ENCODE measurements at places on chromosomes 5 and 9.

GRCh38 chr5:37248970-37249814 is at the start of gene CPLANE1:
TSS of gene CPLANE1 (minus strand) at chr5:37249376. CDS start at chr5:37247698, 1,678 bp downstream.
- DNase-seq: peak; percentile 88

DNA sequence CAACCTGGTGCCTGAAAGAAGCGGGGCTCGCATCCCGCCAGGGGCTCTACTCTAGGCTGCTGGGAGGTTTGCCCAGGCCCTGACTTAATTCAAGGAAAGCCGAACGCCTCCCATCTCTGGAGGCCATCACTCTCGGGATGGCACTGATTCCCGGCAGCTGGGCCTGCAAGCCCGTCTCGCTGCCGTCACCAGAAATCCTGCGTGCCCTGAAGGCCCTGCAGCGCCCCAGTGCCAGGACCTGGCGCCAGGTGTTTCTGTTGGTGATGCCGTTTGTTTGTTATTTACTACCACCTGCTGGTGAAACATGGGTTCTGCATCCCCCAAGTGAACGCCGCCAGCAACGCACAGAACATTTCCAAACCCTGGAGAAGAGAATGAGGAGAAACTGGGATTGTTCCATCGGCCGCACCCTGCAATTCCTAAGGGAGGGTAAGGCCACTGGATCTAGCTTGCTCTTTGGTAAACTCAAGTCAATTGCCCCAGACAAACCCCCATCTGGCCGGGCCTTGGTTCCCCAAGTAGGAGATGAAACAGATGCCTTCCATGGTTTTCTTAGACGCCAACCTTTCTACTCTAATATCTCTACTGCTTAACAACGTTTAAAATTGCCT is 77.9 kb downstream of the AK8 start:
- DNase-seq: peak; percentile 75

- DNase-seq: no peak
These were observed 259.3 kb upstream of the SLC30A5 start for GRCh38 chr5:68834491-68834981.

DNA sequence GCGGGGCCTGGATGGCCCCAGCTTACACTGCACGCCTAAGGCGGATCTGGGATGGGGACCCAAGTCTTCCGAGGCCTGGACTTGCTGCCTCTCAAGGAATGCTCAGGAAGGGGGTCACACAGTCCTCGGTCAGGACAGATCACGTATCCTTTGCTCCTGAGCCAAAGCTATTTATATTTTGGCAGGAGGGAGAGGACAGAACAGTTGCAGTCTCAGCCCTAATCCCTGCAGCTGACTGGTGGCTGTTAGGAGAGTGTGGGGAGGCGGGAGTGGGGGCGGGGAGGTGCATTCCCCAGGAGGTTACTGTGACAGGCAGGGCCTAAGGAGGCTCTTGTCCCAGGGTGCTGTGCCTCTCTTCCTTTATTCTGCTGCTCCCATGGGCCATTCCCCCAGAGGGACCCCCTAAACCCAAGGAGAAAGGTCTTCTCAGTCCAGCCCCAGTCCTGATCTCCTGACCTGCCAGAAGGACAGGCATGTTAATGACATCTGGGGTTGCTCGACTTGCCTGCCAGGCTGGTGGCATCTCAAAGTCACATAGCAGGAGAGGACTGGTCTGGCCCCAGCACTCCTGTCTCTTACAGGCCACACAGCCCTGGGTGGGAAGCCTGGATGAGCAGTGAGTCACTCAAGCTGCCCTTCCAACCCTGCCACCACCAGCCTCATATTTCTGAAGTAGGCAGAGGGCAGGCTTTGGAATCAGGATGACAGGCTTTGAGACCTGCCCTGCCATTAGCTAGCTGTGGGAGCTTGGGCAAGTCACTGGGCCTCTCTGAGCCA is 51.9 kb downstream of the COL27A1 start:
- DNase-seq: peak; percentile 37

- DNase-seq: no peak
These were observed 182.2 kb downstream of the AOPEP start for GRCh38 chr9:94908583-94909249.

DNA sequence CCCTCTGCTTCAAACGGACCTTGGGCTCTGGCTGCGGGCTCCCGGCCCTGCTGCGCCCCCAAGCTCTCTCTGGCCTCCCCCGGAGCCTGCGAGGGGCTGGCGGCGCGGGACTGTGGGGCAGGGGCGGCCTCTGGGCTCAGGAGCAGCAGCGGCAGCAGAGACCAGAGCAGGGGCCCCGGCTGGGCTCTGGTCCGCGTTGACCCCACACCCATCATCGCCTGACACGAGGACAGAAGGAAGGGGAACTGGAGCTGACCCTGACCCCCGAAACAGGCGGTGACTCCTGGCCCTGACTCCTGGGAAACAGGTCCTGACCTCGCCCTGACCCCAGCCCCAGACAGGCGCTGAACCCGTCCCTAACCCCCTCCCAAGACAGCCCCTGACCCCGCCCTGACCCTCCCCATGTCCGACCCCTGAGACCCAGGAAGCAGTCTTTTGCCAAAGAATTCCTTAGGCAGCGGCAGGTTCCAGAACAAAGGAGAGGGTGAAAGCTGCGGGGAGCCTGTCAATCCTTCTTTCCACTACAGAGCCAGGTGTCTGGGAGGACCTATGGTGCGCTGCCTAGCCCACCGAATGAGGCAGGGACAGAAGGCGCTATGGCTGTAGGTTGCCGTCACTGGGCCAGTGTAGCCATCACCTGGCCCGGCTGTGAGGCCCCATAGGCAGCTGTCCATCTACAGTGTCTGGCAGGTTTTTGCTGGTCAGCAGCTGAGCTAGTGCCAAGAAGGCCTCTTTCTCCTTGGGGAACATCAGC is 74.7 kb upstream of the SPTLC1 start:
- no peak for DNase-seq

DNA sequence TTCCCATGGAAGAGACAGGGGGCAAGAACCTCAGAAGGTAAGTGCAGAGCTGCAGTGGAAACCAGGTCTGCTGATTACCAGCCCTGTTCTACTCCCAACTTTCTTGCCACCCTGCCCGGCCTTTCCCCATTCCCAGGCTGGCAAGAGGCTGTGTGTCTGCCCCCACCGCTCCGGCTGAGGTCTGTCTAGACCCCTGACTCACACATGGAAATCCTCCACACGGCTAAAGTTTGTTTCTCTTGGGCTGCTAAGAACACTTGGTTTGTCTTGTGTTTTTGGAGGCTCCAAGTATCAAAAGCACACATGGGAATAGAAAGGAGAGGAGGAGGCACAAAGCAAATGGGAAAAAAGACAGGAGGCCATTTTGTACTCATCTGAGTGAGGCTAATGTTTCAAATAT is 168.3 kb downstream of the GABBR2 start:
- DNase-seq: no peak

- DNase-seq: no peak
These were observed 93.3 kb downstream of the EFNA5 start for GRCh38 chr5:107577394-107577950.

GRCh38 chr9:71001780-71002386 is 119.5 kb downstream of the TRPM3 start:
- DNase-seq: peak; percentile 14

DNA sequence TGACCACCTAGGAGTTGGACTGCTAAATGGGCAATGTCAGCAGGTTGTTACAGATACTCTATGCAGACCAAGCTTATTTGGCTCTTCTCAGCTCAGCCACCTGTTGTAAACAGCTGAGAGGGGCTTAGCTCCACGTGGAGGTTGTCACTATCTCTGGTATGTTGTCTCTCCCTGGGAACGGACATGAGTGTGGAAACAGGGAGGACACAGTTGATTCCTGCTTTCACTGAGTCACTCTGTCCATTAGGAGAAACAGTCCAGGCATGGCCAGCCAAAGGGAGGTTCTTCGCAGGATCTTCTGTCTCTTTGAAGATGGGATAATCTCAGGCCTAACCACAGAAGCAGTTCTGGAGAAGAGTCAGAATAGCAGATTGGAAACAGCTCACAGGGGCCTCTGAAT is 121.2 kb downstream of the PALM2AKAP2 start:
- DNase-seq: no peak

Measured in large intestine (tissue), 12 donors.